Activated CD8-positive, alpha-beta memory T cell treated with anti-CD3 and anti-CD28 coated beads for 48 hours (primary cell): ENCODE measurements at places on chromosomes 3 and 15.

DNA sequence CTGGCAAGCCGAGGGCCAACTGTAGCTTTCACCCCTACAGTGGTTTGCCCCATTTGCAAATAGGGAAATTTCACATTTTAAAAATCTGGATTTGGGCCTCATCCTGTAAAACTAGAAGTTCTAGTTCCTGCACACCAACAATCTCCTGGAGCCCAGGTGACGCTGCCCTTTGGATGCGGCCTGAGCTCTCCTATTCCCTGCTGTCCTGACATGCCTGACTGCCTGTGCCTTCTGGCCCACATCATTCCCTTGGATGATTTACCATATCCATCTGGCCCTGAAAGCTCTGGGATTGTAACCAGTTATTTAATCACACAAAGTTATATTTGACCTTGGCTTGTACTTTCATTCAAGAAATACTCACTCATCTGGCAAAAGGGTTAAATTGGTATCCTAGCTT, 272.3 kb downstream of the ARRDC4 start:
- no peak for DNase-seq

GRCh38 chr3:48130321-48130904, 57.8 kb downstream of the CDC25A start:
- DNase-seq = no peak

GRCh38 chr3:188187053-188187452, 33.1 kb downstream of the LPP start:
- no peak for DNase-seq

- no peak for DNase-seq
These were observed 47.6 kb downstream of the MBNL1 start for GRCh38 chr3:152316318-152316717.

GRCh38 chr3:61821823-61822251, 260.5 kb downstream of the PTPRG start:
- DNase-seq = no peak
